WTC11 (cell line): ENCODE measurements at places on chromosomes 5 and 9.

DNA sequence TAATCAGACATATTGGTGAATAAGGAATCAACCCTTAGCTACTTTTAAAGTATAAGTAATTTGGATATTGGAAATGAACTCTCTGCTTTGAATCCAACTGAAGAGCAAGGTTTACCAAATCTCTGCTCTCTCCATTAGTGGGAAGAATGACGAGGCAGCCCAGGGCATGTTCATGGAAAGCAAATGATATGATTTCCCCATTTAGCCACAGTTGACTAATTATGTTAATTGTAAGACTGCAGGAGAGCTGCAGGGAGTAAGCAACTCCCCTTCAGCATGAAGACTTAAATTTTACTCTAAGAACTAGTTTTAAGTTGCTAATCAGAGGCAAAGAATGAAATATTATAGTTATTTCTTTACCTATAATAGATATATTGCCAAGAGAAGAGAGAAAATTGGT, 194.3 kb upstream of the CD180 start:
- no peak for DNase-seq

- no peak for DNase-seq
These were observed 65.3 kb upstream of the PPP1R26 start for GRCh38 chr9:135414293-135414692.

DNA sequence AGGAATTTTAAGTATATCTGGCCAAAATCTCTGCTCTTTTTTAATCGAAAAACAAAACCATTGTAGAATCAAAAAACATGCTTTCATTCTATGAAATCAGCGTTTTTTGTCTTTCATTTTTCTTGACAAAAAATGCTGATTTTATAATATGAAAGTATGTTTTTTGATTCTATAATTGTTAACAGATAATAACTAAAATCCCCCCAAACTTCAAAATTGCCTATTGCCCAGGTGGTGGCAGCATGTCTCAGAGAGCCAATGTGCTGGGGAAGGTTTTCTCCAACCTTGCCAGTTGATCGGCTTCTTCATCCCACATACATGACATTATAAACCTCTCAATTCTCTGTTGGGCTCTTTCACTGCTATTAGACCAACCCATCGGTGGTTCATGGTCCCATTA, 5.1 kb upstream of the SMIM15 start:
- DNase-seq: no peak

DNA sequence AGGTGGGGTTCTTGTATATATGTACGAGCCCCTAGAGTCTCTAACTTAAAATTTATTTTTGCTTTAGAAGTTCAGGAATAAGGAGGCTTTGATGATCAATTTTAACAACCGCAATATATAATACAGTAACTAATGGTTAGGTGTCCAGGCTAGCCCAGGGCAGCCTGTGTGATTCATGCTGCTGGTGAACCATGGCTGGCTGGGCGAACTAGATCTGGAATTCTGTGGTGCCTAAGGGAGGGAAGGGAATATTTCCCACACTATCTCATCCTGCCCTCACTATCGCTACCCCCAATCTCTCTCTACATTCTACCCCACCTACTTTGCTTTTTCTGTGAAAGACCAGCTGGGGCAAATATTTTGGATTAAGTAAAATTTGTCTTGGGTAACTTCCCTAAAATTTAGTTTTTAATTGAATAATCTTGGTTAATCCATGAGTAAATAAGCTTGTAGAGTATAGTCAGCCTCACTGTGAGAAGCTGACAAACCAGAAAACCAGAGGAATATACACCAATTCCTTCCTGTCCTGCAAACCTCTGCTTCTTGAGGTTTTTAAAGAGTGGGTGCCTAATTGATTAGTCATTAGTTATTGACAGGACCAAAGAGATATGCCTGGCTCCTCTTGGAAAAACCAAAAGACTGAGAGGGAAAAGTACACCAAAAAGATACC, 115.1 kb upstream of the CCDC152 start:
- DNase-seq: no peak

GRCh38 chr5:33892620-33893137, 889 bp upstream of the ADAMTS12 start:
- DNase-seq: no peak

DNA sequence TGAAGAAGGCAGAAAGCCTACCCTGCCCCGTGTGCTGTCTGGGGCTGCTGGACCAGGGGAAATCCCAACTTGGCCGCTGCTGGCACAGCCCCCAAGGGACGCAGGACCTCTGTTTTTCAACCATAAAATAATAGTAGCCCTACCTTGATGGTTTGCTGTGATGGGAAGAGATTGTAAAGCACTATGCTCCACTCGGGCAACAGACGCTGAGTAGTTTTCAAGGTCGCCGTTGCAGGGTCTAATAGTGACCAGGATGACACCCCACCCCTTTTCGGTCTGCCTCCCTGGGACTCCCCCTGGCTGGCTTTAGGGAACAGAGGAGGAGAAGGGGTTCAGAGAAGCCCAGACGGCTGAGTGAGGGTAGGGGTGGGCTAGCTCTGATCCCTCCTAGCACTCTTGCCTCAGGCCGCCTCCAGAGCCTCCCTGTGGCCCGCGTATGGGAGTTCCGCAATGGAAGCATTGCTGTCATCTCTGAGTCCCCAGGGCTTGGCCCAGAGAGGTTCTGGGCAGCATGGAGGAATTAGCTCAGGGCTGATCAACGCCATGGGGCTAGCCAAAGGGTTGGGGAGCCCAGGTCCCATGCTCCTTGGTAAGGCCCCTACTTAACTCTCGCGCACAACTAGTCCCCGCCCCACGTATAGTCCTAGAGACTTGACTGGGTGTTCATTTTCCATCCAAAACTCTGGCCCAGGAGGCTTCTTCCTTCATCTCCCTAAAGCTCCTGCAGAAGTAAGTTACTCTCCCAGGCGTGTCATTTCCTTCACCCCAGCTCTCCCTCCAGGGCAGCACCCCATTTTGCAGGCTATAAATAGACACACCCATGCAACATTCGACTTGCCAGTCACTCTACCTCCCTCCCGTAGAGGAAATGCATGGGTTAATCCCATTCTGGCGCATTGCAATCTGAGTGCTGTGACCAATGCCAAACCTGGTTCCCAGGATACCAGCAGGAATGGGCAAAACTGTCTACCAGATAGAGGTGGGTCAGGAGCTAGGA, 1.1 kb upstream of the IRF1 start:
- peak; percentile 30 for DNase-seq

DNA sequence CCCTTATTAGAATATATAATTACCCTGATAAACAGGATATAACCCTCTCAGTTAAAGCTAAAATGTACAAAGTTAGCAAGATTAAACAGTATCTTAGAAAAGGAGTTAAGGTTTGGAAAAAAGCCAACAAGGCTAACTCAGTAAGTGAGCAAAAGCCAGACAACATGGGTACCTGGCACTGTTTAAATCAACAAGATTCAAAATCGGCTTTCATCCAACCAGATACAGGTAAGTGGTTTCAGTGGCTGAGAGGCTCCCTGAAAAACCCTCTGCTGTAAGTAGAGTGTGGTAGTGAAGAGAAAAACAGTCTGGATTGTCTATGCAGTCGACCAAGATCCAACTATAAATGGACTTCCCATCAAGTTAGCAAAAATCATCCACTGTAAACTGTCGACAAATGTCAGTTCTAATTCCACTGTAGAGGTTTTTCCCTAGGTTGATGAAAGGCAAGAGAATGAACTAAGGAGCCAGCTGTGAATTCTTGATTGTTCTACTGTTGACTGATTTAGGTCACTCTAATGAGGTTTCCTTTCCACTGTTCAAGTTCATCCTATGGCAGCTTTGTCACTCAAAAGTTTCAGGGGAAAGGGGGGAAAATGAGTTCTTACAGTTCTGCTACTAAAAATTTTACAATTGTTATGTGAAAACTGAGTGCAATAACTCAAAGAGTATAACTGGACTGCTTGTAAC, 27.3 kb downstream of the ETF1 start:
- DNase-seq: no peak

DNA sequence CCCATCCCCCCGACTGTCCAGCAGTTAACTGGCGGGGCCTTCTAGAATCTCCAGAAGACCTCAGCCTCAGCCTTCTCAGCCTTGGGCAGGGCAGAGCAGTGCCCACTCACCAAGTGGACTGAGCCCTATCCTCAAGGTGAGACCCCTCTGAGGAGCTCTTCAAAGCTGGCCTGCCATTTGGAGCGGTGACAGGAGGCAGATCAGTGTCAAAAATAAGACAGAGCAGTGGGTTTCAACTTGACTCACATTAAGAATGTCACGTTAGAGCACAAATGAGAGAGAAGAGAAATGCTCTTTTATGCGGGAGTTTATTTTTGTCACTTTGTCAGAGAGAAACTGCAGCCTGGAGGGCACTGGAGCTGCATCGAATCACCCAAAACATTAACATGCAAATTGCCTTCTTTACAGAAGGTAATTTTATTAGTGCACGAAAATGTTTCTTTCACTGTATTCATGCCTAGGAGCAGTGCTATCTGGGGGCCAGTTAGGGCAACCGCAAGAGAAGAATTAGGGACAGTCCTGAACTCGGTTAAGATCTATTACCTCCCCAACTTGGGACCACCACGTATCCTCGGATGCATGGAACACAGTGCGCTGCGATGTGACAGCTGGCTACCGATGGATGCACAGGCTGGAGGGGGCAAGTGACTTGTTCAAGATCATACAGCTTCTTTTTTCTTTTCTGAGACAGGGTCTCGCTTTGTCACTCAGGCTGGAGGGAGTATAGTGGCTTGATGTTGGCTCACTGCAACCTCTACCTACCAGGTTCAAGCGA, 188.5 kb downstream of the DAB2IP start:
- no peak for DNase-seq
